ENCODE measurements at places on chromosomes 4 and X. TPM values are rescaled to one million over a fixed set of nuclear protein-coding genes. Genes with fewer than 3 reads are reported as not detected.

- peak; percentile 79 for DNase-seq
These were observed 975.4 kb upstream of the NDST4 start for GRCh38 chr4:116088771-116089170.

GRCh38 chr4:128603081-128603480 is 206.4 kb upstream of the JADE1 start:
- DNase-seq = peak; percentile 62

DNA sequence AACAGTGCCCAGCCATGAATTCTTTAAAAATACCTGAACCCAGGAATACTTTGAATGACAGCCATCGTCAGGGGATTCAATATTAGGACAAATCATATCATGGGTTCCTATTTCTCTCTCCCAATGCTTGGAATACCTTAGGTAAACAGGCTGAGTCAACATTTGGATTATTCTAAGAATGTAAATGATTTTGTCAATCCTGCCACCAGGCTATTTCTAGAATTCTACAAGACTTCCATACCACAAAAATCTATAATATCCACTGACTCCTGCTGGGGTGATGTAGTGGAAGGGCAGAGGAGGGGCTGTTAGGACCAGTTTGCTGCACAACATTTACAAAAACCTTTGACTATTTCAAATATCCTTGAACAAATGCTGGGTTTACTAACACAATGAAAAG is 65.2 kb downstream of the IGFBP7 start:
- DNase-seq = no peak

- DNase-seq = peak; percentile 29
These were observed 183.6 kb downstream of the QDPR start for GRCh38 chr4:17328141-17328815.

- no peak for DNase-seq
These were observed 203.1 kb downstream of the LARP7 start for GRCh38 chr4:112840061-112840460.

- DNase-seq = no peak
These were observed 2.7 kb downstream of the SCML2 start for GRCh38 chrX:18351784-18352183.

HERC6 gene
- 4.9 TPM for total RNA-seq

- DNase-seq = no peak
These were observed 498.0 kb upstream of the BOD1L1 start for GRCh38 chr4:14125375-14126129.

MAGED4 gene
- 18.0 TPM for total RNA-seq

DNA sequence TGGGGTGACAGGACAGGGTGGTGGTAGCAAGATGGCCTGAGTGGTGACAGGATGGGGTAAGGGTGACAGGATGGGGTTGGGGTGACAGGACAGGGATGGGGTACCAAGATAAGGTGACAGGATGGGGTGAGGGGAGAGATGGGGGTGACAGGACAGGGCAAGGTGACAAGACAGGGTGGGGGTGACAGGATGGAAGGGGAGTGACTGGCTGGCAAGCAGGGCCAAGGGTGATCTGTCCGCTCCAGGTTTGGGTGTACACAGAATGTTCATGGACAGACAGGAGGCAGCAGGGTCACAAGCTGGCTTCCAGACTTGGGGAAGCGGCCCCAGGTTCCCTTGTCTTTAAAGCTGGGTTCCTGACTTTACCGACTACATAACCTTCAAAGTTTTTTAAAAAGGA is 23.3 kb downstream of the RNF212 start:
- DNase-seq = no peak

DNA sequence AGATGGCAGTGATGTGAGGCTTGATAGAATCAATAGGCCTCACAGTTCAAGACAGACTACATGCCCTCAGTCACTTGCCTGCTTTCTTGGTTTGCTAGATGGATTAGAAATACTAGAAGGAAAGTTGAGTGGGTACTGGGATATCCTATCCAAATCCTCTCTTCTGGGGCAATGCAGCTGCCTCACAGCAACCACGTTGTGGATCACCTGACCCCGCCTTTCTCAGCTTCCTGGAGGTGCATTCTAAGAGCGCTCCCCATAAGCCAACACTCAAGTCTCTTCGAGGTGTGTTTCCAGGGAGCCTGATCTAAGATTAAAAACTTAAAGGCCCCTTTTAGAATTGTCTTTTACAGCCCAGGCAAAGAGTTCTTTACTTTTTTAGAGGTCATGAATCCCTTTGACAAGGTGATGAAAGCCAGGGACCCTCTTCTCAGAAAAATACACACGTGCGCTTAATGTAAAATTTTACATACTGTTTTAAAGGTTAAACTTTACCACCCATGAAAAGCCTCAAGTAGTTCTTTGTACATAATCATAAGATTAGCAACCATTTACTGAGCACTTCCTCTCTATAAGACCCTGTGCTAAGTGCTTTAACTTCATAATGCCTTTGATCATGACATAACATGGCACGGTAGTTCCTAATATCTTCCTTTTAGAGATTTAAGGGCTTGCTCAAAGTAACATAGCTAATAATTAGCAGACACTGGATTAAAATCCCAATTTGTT is 840 bp upstream of the RPL34 start:
- no peak for DNase-seq

DNA sequence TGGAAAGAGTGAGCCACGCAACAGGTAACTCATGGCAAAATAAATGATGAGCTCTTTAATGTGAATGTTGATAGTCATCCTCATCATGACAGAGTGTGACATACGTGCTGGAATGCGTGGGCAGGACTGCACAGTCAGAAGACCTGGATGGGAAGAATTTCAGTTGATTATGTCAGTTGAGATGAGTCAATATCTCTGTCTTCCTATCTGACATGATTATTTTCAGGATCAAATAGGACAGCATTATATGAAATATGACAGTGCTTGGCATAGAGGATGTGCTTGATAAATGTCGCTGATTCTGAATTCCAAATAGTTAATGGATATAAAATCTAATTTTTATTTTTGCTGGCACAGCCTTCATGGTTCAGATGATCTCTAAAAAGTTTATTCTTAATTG is 95.1 kb downstream of the IL15 start:
- no peak for DNase-seq

- no peak for DNase-seq
These were observed 123.3 kb downstream of the KDM6A start for GRCh38 chrX:44996277-44996676.

DNA sequence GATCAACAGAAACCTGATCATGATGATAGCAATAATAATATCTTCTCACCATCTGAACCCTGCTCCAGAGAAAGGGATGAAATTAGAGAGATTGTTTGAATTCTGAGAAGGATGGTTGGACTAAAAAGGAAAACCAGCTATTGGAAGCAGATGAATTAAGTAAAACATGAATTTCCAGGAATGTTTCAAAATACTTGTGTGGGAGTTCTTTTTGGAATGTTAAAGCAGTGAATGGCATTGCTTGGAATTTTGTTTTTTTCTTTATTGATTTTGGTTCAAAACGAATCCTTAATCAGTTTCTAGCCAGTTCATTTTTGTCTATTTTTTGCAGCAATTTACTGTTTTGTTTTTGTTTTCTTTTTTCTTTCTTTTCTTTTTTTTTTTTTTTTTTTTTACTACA is 150.3 kb downstream of the NHS start:
- DNase-seq = no peak

GRCh38 chr4:100945789-100946188 is 401.5 kb downstream of the PPP3CA start:
- no peak for DNase-seq

Data from skin of body (tissue), 3 donors.